ELR (cell line): ENCODE measurements at places on chromosomes 12 and 14.

- no peak for DNase-seq
These were observed 29.2 kb downstream of the FBLN5 start for GRCh38 chr14:91918186-91918883.

DNA sequence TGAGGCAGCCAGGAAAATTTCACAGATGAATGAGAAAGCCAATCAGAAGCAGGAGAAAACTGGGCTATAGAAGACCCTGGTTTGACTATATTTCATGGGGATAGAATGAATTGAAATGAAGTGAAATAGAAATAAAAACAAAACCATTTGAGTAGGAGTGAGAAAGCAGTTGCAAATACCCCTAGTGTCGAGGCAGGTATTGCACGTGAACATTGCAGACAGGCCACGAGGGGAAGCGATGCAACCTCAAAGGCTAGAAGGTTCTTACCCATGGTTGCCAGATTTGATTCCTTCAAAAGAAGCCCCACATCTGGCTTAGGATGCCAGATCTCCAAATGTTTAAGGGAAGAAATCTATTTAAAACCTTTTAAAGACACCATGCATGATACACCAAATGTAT, 648.9 kb downstream of the VRK1 start:
- DNase-seq: no peak

- no peak for DNase-seq
These were observed 126.9 kb upstream of the FGD4 start for GRCh38 chr12:32272465-32272864.

GRCh38 chr12:62730649-62731048, 204.3 kb downstream of the PPM1H start:
- peak; percentile 22 for DNase-seq

GRCh38 chr12:24066865-24067264, 117.4 kb upstream of the SOX5 start:
- DNase-seq: peak; percentile 47
